ENCODE measurements at places on chromosomes 11 and 22.

DNA sequence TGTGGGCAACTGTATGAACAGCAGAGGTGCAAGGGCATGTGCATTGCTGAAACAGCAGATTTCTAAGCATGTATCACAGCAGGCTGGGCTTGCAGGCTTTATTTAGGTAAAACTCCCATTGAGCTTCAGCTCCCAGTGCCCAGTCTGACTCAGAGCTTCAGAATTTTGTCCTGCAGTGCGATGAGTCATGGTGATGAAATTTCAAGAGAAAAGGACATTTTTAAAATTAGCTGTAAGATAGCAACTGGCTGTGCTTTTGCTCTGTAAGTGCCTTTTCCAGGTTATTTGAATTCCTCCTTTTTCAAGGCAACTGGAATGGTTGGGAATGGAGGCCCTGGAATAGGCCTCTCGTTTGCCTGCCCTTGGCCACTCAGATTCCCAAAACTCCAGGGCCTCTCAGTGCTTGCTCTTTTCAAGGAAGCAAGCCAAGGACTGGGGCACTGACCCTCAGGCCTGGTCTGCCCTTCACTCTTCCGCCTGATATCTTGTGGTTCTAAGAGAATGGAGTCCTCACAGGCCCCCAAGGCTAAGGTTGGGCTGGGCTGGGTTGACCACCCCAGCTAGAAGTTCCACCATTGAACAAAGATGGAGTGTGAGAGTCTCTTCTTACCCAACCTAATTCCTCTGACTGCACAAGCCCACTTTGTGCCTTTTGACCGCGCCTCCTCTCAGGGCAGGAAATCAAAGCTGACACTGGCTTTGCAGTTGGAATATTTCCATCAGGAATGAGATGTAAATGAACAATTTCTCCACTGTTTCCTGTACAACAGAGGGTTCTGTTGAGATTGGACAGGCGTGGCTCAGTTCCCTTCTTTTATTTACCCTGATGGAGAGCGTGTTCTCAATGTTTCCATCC is 59.5 kb upstream of the PRSS23 start:
- no peak for DNase-seq

GRCh38 chr11:115224551-115224950 is 279.7 kb downstream of the CADM1 start:
- no peak for DNase-seq

GRCh38 chr11:25990406-25990805 is 341.5 kb upstream of the ANO3 start:
- DNase-seq, result no peak

- DNase-seq, result no peak
These were observed 1.1 kb downstream of the PANX1 start for GRCh38 chr11:94129512-94130297.
